Suprapubic skin (tissue), 4 donors: ENCODE measurements at places on chromosomes 2 and 18.

GRCh38 chr2:202157211-202157990 is 81.0 kb downstream of the SUMO1 start:
- no peak for DNase-seq

DNA sequence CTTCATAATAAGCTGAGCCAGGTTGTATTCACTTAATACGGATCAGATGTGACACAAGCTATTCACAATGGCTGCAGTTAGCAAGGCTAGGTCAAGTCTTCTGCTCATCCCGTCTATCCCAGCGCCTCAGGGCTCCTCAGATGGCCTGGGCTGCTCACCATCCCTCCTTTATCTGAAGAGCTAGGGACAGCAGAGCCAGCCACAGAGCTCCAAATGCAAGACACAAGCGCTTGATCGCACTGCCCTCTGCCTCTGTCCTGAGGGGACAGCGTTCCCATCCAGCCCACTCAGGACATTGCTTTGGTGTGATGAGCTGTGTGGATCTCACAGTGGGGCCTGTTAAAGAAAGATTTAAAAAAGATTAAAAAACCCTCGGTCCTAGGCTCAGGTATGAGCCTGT is 254.4 kb upstream of the HS6ST1 start:
- DNase-seq, result no peak

DNA sequence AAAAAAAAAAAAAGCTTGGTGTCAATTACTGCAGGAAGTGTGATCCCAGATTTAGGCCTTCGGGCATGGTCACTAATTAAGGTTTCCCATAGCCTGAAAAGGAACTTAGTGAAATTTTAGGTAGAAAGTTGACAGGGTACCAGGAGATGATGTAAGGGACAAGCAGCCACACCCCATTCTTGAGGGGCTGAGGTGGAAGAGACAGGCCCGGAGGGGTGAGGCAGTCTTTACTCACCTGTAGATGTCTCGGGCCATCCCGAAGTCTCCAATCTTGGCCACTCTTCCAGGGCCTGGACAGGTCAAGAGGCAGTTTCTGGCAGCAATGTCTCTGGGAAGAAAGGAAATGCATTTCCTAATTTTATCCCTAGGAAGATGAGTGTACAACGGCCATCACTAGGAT is 94.3 kb downstream of the CLIP4 start:
- DNase-seq, result no peak

DNA sequence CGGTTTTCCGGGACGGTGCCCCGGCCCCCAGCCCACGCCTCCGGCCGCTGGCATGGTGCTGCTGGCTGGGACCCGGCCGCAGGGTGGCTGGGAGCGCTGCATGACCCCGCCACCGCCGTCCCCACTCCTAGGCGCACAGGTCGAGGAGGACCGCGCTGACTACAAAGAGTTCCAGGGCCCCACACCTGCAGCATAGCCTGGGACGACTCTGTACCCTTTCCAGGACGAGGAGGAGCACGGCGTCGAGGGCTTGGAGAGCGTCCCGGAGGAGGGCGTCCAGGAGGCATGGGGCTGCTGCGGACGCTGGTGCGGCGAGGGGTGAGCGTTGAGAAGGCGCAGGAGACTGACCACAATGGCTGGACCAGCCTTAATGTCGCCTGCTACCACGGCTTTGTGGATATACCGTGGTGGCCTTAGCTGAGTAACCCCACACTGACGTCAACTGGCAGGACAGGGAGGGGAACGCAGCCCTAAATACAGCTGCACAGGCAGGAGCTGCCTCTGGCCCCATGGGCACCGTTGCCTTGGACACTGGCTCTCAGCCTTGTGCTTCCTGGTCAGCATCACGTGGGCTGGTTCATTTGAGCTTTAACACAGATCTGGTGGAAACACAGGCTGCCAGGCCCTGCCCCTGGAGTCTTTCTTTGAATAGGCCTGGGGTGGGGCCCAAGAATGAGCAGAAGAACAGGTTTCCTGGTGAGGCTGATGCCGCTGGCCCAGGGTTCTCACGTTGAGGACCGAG is 40.9 kb upstream of the TRIM43B start:
- DNase-seq, result no peak

DNA sequence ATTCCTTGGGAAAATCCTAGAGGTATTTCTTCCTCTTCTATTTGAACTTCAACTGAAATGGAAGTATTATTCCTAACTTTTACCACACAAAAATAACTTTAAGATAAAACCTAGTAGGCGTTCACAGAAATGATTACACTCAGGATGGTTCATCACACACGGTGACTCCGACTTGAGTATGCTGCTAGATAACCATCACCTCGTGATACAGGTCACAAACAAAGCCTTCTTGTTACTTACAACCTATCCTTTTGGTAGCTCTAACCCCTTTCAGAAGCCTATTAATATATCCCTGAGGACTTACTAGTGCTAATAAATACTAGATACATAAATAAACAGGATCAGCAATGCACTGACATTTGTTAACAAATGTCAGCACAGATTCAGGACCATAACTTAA is 101.0 kb upstream of the DNER start:
- no peak for DNase-seq

GRCh38 chr2:100060875-100061274 is 81.5 kb downstream of the AFF3 start:
- DNase-seq, result no peak

- DNase-seq, result no peak
Measured at GRCh38 chr2:163717515-163717914, 18.3 kb downstream of the FIGN start.

GRCh38 chr2:79960519-79960918 is 344.0 kb downstream of the LRRTM1 start:
- no peak for DNase-seq
